ENCODE measurements at places on chromosomes 12 and 14. TPM values are rescaled to one million over a fixed set of nuclear protein-coding genes. Genes with fewer than 3 reads are reported as not detected.

Gene FKBP3
- total RNA-seq: 70.2 TPM

Gene ADAMTS20
- not detected for total RNA-seq

Gene BMP4
- not detected for total RNA-seq

Gene SERPINA10
- not detected for total RNA-seq

Gene LRP1-AS
- not detected for total RNA-seq

Gene SPIC
- total RNA-seq: not detected

Gene PGF
- total RNA-seq: not detected

DNA sequence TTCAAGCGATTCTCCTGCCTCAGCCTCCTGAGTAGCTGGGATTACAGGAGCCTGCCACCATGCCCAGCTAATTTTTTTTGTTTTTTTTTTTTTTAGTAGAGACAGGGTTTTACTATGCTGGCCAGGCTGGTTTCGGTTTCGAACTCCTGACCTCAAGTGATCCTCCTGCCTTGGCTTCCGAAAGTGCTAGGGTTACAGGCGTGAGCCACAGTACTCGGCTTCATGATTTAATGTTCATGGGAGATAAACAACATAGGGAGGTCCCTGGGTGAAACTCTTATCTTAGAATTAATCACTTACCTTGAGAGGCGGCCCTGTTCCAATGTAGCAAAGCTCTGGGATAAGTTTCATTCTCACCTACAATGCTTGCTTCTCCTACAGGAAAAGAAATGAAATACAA is 48.3 kb downstream of the SEL1L start:
- no peak for DNase-seq

GRCh38 chr12:128933039-128933438 is 79.8 kb downstream of the GLT1D1 start:
- DNase-seq: no peak

- no peak for DNase-seq
These were observed 97.0 kb downstream of the CMKLR1 start for GRCh38 chr12:108241986-108242703.

GRCh38 chr12:48811437-48812090 is 6.7 kb upstream of the CACNB3 start:
- DNase-seq: no peak

- DNase-seq: peak; percentile 11
These were observed 68.3 kb downstream of the SETD3 start for GRCh38 chr14:99412117-99413061.

- no peak for DNase-seq
These were observed 146.6 kb downstream of the ASCL4 start for GRCh38 chr12:107921062-107921461.

GRCh38 chr12:24661657-24662096 is 287.2 kb downstream of the BCAT1 start:
- no peak for DNase-seq

DNA sequence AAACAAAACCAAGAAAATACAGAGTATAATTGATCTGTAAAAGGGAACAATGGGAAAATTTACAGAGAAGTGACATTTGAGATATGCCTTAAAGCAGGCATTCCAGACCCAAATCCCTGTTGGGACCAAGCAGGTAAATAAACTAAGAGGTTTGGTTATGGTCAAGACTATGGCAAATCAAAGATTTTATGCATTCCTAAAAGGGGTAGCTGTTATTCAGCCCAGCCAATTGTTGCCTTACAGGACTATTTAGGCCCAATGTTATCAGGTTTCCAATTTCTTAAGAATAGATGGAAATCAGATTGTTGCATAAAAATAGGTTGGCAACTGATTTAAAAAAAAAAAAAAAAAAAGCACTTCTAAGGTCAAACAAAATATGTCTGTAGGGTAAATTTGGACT is 5.3 kb downstream of the DNAI7 start:
- DNase-seq: no peak

DNA sequence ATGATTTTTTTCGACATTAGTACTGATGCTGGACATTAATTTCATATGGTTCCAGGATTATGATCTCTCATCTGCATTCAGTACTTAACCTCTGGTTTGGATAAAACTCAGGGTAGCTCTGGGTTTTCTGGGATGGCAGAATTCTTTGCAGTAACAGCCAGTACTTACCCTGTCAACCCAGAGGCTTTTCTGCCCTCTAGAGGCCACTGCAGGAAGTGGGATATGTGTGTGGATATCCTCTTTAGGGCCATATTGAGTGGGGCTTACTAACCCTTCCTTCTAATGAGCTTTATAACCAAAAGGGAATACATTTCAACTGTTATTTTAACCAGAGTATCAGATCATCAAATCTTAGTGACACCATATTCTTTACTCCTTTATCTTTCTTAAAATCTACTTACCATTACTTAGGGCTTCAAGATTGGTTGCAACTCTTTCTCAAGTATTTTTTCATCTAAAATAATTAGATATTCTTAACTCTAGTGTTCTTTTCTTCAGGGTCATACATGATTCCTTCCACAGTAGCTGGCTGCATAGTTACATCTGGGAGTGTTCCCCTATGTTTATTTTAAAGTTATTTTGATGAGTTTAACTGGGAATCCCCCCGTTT is 488.0 kb upstream of the STXBP6 start:
- peak; percentile 16 for DNase-seq

DNA sequence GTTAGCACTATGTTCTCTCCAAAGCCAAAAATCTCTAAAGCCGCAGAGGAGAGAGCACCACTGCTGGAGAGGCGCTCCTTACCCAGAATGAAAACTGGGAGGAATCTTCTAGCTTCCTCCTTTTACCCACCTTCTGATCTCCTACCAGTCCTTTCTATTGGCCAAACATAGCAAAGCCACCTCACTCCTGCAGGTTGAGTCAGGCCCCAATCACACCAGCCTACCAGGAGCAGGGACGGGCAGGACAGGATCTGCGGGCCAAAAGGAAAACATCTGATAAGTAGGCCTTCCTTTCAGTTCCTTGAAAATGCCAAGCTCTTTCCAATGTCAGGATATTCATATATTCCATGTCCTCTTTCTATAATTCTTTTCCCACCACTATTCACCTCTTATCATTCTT is 197.7 kb upstream of the CNOT2 start:
- DNase-seq: no peak

GRCh38 chr12:117538032-117538690 is 176.7 kb upstream of the NOS1 start:
- no peak for DNase-seq

DNA sequence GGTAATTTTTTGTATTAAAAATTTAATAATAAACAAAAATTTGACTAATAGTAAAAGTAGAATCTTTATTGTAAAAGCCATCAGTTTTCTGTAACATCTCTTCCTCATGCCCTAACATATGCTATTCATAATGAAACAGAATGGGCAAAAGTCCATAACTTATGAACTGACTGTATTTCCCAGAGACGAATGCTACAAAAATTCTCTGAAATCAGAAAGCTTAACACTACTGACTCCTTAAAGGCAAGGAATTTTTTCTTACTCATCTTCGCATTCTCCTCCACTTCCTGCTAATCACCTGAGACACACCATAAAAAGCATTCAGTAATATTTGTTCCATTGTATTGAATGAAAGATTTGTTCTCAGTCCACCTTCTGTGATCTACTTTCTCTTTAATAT is 17.6 kb downstream of the MON2 start:
- no peak for DNase-seq

DNA sequence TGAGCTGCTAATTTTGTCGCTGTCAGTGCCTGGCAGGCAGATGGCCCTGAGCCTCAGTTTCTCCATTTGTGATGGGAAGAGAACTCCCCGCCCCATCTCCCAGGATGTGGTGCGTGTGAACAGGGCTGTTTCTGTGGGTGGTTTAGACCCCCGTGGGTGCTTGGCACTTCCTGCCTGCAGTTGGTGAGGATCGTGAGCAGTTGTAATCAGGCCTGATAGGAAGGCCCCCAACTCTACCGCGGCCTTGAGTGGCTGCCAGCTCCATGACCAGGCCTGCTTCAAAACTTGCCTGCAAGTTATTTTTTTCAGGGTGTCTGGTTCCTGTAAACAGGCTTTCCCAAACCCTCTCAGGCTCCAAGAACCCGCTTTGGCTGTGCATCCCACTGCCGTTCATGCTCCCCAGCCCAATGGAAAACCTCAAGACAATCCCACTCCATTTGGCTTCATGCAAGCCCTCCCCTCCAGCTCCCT is 138.4 kb downstream of the ZFP36L1 start:
- no peak for DNase-seq

DNA sequence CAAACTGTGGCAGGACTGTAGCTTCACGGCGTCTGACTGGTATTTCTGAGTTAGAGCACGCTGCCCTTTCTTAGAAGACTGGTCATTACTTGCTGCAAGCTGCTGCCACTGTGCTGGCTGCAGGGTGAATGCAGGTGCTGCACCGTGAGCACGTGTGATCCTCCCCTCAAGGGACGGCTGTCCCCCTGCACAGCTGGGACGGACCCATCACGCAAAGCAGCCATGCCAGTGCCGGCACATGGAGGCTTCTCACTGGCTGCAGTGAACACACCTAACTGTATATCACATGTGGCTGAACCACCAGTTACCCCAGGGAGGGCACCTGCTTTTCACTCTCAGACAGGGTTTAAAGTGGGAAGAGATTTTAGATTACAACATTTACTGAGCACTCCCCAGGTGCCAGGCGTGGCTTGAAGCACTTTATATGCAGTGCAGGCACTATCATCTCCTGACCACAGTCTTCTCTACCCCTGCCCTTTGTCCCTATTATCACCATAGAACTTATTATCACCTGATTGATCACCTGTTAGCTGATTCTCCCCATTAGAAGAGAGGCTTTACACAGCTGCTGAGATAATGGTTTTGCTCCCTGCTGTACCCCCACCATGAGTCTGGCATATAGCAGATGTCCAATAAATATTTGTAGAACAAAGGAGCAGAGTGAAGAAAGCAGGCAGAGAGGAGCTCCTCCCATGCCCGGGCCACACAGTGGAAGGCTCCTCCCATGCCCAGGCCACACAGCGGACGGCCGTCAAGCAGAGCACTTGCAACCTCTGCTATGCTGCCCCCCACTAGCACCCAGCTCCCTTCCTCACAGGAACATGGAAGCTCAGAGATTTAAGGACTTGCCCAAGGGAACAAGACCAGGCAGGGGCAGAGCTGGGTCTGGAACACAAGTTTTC is 25.9 kb downstream of the SLC25A47 start:
- no peak for DNase-seq

DNA sequence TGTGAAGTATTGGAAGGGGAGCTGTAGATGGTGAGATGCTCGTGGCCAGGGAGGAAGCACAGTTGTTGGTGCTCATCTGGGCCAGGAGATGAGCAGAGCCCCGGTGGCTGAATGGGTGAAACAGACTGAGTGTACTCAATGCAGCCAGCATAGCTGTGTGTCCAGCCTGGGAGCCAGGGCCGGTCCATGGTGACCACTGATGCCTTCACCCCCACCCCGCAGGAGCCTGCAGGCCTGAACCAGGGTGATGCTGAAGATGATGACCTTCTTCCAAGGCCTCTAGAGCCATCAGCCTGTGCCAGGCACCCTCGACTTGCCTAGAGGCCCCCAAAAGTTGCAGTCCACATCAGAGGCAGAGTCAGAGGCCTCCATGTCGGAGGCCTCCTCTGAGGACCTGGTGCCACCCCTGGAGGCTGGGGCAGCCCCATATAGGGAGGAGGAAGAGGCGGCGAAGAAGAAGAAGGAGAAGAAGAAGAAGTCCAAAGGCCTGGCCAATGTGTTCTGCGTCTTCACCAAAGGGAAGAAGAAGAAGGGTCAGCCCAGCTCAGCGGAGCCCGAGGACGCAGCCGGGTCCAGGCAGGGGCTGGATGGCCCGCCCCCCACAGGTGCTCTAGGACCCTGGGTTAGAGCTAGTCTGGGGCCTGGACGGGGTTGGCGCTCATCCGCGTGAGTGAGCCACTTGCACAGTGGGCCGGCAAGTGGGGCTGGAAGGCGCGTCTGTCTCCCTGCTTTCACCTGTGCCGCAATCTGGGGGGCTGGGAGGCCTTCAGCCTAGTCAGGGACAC is 3.0 kb downstream of the TNFAIP2 start:
- DNase-seq: no peak

All from activated naive CD8-positive, alpha-beta T cell treated with anti-CD3 and anti-CD28 coated beads for 36 hours (primary cell).